ENCODE measurements at places on chromosomes 3 and 15. TPM values are rescaled to one million over a fixed set of nuclear protein-coding genes. Genes with fewer than 3 reads are reported as not detected.

GRCh38 chr3:30832961-30833575 is 61.4 kb downstream of the GADL1 start:
- H3K27ac ChIP-seq = no peak overlapping the region
- H3K4me1 ChIP-seq = no peaks in the 10 kb centered on the region
- no peaks in the 10 kb centered on the region for H3K36me3 ChIP-seq

The MST1R gene
- polyA plus RNA-seq = 5.3 TPM

DNA sequence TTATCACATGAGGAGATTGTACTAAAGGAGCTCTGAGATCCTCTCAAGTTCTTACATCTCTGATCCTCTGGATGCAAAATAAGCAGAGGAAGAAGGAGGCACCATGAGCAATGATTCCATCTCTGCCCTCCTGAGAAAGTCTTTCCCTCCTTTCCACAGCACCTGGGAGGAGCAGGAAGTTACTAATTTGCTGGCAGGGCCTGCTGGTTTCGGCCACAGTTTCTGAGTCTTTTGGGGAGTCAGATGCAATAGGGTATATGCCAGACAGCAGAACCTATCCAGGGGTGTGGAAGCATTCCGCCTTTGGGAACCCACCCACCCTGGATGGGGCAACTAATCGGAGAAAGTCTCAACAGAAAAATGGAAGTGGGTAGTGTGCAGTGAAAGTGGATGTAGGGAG is 38.5 kb upstream of the SPTSSB start:
- H3K36me3 ChIP-seq = no peaks in the 10 kb centered on the region
- H3K4me1 ChIP-seq = no peaks in the 10 kb centered on the region
- no peaks in the 10 kb centered on the region for H3K27me3 ChIP-seq
- DNase-seq = no peak
- H3K27ac ChIP-seq = no peak overlapping the region

The TPM1 gene
- 477 TPM for polyA plus RNA-seq

- no peak overlapping the region for H3K27ac ChIP-seq
- DNase-seq = no peak
- H3K27me3 ChIP-seq = no peaks in the 10 kb centered on the region
- H3K4me1 ChIP-seq = no peaks in the 10 kb centered on the region
Observed at GRCh38 chr3:40243056-40243455, 66.5 kb upstream of the EIF1B start.

The ABHD17C gene
- polyA plus RNA-seq = 22.5 TPM

The SH2D7 gene
- 0.22 TPM for polyA plus RNA-seq

DNA sequence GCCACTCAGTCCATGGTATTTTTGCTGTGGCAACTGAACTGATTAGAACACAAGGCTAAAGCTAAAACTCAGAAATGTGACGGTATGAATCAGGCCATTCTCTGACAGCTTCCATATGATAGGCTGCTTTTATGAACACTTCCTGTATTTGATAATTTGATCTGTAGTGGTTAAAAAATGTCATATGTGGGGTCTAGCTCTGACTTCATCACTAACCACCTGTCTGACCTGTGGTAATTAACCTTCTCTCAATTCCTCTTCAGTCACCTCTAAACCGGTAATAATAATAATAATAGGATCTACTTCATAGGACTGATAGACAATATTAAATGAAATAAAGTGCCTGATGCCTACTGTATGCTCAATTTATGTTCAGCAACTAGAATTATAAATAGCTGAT is 223.2 kb downstream of the MBNL1 start:
- no peak overlapping the region for H3K27ac ChIP-seq
- no peak for DNase-seq
- no peak overlapping the region for H3K4me3 ChIP-seq
- H3K4me1 ChIP-seq = no peaks in the 10 kb centered on the region
- H3K36me3 ChIP-seq = no peaks in the 10 kb centered on the region
- H3K27me3 ChIP-seq = no peaks in the 10 kb centered on the region

- H3K4me1 ChIP-seq = peaks cover 6% of the 10 kb centered on the region
- DNase-seq = peak; percentile 58
- H3K36me3 ChIP-seq = no peaks in the 10 kb centered on the region
- H3K4me3 ChIP-seq = no peak overlapping the region
- no peak overlapping the region for H3K27ac ChIP-seq
- H3K27me3 ChIP-seq = peaks cover 29% of the 10 kb centered on the region
Observed at GRCh38 chr15:45134682-45135604, 5.1 kb downstream of the DUOX1 start.

- no peak for DNase-seq
- peaks cover 3% of the 10 kb centered on the region for H3K4me1 ChIP-seq
- H3K27me3 ChIP-seq = no peaks in the 10 kb centered on the region
- H3K27ac ChIP-seq = peak overlapping the region; percentile 1
- no peaks in the 10 kb centered on the region for H3K36me3 ChIP-seq
Observed at GRCh38 chr15:75123395-75123794, 78.3 kb upstream of the C15orf39 start.

GRCh38 chr15:61725251-61725650 is 335.0 kb downstream of the VPS13C start:
- no peaks in the 10 kb centered on the region for H3K36me3 ChIP-seq
- H3K4me3 ChIP-seq = no peak overlapping the region
- no peak for DNase-seq
- no peak overlapping the region for H3K27ac ChIP-seq
- no peaks in the 10 kb centered on the region for H3K27me3 ChIP-seq

DNA sequence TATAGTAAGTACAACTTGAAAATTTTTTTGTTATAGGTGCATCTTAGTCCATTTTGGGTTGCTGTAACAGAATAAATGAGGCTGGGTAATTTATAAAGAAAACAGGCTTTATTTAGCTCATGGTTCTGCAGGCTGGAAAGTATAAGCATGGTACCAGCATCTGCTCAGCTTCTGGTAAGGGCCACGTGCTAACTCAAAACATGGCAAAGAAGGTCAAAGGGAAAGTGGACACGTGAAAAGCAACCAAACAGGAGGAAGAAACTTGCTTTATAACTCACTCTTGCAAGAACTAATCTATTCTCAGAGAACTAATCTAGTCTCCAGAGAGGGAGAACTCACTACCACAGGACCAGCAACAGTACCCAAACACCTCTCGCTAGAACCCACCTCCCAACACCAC is 9.1 kb downstream of the HDGFL3 start:
- no peaks in the 10 kb centered on the region for H3K4me1 ChIP-seq
- no peaks in the 10 kb centered on the region for H3K27me3 ChIP-seq
- DNase-seq = no peak
- H3K36me3 ChIP-seq = no peaks in the 10 kb centered on the region
- H3K4me3 ChIP-seq = no peak overlapping the region
- no peak overlapping the region for H3K27ac ChIP-seq

Data from hepatocyte (in vitro differentiated cells).